ENCODE measurements at places on chromosomes 7 and 10.

GRCh38 chr10:67088036-67088435 is 162.2 kb downstream of the LRRTM3 start:
- DNase-seq: no peak

DNA sequence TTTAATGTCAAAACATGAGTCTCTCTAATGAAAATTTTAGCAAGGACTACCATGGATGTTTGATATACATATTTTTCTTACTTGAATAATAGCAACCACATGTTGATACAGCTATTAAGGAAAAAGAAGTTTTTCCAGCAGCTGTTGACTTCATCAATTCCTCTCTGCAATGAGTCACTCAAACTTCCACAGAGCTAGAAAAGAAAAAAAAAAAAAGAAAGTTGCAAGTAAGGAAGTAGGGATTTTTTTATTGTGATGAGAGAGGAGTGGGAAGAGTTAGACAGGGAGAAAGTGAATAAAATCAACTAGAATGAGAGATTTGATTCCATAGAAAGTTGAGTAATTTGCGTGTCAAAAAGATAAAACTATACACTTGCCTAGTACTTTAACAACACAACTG is 46.2 kb downstream of the CAV1 start:
- no peak for DNase-seq

- no peak for DNase-seq
Observed at GRCh38 chr10:89258881-89259280, 7.3 kb upstream of the LIPA start.

GRCh38 chr10:5666841-5667630 is 641 bp upstream of the ASB13 start:
- DNase-seq: no peak

- no peak for DNase-seq
Observed at GRCh38 chr10:127133672-127134500, 62.5 kb downstream of the INSYN2A start.

- DNase-seq: no peak
Observed at GRCh38 chr7:12834782-12835181, 147.3 kb downstream of the ARL4A start.

DNA sequence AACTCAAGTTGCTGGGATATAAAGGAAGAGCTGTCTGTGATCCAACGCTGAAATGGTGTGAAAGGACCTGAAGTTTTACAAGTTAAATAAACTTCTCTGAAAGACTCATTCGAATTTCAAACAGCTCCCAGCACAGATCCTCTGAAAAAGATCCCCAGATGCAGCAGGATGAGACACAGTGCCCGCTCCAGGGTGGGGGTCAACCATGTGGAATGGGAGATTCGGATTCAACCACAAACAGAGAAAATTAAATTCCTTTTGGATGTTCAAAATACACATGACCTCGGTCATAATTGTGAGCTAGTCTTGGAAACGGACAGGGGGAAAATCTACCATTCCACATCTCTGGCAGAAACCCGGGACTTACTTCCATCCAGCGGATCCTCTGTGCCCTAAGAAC is 119.6 kb downstream of the PRKAG2 start:
- no peak for DNase-seq

DNA sequence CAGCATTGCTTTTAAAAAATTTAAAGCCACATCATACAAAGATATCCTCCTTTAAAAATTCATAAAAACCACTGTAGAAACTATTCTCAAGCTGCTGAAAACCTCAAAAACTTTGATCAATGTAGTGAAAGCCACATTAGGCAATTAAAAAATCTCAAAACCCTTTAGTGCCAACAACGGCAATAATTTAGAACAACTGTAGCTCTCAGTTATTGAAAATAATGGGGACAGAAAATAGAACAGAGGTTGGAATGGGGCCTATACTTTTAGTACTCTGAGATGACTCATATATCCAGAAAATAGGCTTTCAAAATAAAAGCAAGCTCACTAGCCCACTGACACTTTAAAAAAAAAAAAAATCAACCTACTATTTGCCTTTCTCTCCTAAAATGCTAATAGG is 87.5 kb downstream of the GSAP start:
- no peak for DNase-seq

GRCh38 chr10:124152139-124153022 is 59.0 kb upstream of the CHST15 start:
- DNase-seq: no peak

DNA sequence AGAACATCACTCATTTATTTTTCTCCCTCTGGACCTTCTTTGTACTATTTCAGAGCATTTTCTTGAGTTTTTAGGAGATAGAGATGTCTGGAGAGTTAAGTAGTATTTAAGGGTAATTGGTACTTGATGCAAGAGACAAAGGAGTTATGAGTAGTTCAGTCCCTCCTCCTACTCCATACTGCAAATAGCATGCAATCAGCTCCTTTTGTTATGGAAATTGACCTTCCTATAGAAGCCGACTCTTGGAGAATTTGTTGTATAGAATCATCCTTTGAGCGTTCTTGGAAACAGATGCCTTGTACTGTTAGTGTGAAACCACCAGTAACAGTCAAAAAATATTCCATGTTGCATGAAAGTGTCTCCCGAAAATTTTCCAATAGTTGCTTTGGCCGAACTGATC is 428.2 kb upstream of the GALNT17 start:
- DNase-seq: no peak

GRCh38 chr10:59033622-59034021 is 142.8 kb upstream of the PHYHIPL start:
- DNase-seq: no peak

DNA sequence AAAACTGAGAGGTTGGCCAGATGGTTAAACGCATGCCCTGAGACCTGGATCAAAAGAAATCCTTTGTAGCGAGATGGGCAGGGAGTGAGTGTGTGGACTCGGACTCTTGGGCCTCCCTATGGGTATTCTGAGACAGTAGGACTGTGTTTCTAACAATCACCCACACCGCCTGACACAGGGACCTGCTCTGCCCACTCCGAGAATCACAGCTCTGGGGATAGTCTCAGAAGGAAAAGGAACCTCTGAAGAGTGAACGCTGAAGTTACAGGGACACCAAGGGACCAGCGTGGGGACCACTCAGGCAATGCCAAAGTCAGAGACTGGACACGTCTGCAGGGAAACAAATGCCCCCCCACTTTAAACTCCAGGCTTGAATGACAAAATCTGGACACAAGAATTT is 242.1 kb upstream of the TCERG1L start:
- no peak for DNase-seq

DNA sequence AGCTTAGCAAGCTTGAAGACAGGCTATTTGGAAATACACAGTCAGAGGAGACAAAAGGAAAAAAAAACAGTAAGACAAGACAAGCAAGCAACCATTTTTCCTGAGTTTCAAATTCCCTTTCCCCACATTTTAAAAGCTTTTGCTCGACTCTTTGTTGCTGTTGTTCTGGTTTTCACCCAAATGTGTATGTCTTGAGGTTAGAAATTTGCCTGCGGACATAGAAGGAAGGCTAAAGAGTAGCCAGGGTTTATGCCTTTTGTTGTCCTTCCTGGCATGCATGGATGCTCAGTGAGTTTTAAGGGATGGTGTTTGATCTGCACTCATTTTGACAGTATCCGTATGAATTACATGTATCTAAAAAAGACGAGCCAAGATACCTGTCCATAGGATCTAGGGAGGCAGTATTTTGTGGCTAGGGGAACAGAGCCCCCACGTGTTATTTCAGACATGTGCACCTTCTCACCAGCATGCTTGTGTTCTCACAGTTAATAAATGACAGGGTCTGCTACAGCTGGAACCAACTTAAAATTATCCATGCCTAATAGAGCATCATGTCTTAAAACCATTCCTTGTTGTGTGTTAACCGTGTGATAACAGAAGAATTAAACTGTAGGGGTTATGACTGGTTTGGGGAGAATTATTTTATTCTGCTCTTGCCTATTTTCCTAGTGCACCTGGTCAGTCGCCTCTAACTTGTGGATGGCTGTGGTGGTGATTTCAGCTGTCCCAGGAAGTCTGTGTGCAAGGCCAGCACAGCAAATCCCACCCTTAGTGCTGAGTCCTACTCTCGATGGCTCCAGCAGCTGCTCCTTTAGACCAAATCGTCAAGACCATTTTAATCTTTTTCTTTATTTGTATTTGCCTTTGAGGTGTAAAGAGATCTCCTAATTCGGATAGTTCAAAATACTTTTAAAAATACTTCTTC is 9.1 kb downstream of the WIPF3 start:
- DNase-seq: no peak

- no peak for DNase-seq
Observed at GRCh38 chr7:101998906-101999240, 181.4 kb downstream of the CUX1 start.

- no peak for DNase-seq
Observed at GRCh38 chr7:85185424-85186082, 1.3 kb downstream of the SEMA3D start.

DNA sequence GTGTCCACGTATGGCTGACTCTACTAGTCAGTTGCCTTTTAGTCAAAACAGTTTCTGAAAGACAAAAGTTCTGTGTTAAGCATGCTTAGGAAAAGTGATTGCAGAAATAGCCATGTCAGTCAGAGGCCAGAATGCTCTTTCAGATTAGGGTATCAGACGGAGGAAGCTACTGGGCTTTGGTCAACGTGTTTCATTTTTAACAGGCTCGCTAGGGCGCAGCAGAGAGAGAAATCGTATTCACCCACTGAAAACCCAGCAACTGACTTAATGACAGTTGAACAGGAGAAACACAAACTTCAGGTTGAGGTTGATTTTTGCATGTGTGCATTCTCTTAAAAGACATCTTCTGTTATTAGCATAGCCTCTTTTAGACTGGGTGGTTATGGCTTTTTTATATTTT is 322.6 kb upstream of the KIAA1217 start:
- no peak for DNase-seq

DNA sequence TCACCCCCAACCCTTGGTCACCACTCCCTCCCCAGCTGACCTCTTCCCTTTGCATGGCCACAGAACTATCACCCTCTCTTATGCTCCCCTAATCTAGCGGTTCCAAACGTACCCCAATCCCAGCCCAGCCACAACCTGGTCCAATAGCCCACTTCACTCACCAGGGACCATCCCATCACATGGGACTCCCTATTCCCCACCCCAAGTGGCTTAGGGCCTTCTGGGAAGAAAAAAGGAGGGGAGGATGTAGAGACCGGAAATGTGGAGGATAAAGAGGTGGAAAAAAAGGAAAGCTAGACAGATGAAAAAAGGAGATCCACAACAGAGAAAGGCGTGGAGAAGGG is 30.3 kb upstream of the PAX2 start:
- no peak for DNase-seq

GRCh38 chr7:74061840-74062539 is 21.6 kb upstream of the LIMK1 start:
- peak; percentile 33 for DNase-seq

DNA sequence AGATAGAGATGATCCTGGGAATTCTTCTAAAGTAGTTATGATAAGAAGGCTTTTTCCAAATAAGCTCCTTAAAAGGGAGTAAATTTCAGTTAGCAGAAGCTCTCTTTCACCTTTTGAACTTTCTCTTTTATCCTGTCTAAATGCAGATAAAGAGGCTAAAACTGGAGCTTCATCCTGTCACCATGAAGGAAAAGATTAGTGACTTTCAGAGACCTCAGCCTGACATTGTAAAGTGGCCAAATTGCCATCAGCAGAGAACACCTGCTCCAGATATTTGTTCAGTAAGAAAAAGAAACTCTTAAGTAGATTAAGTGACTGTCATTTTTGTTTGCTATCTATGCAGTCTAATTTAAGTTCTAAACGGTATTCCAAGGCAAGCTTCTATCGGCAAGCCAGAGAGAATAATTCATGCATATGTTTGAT is 18.3 kb downstream of the VWDE start:
- DNase-seq: no peak

DNA sequence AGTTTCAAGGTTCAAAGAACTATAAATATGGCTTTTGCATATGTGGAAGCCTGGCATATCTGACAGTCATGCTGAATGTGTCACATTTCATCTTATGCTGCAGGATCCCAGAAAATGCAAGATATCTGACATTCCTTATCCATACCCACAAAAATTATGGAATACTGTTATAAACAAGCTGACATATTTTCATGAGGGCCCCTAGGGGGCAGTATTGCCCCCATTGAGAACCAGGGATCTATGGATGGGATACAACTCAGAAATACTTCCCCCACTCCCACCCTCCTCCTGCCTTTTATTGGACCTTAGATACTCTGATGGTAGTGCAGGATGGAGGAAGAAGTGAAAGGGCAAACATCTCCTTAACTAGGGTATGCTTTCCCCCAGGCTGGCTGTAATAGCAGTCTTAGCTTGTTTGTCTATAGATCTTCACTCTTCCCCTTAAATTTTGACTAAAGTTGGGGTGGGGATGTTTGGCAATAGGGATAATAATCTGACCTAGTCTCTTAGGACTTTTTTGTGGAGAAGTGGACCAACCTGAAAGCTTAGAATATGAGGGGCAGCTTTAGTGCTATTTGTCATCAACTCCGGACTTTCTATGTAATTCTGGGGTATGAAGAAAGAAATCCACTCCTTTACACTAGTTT is 3.5 kb upstream of the GNGT1 start:
- DNase-seq: no peak

GRCh38 chr10:94138391-94138790 is 144.7 kb downstream of the PLCE1 start:
- no peak for DNase-seq

- DNase-seq: no peak
Observed at GRCh38 chr7:5711409-5711808, 70.1 kb downstream of the RNF216 start.

DNA sequence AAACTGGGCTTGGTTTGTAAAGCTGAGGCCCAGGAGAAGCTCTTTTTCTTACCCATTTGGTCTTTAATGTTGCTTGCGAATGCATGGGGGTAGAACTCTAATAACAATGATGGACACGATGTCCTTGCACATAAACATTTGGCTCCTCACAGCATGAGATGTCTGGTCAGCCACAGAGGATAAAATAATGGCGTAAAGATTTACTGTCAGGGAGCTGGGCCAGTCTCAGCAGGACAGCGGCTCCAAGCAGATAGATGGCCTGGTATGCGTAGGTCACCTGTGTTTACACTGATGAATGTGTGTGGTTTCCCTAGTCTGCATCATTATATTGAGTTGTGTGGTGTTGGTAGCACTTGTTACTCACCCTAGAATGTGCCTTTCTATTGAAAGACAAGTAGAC is 537.4 kb downstream of the CNTNAP2 start:
- DNase-seq: no peak

DNA sequence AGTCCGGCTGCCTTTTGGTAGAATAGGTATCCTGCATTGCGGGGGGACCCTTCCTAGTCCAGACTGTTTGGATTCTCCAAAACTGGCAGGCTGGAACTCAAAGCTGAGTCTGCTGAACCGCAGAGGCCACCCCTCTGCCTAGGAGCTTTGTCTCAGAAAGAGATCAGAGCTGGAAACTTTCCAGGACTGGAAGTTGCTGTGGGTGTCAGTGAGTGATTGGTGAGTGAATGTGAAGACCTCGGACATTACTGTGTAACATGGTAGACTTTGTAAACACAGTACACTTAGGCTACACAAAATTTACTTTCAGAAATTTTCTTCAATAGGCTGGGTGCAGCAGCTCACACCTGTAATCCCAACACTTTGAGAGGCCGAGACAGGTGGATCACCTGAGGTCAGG is 103.8 kb downstream of the DNAJC1 start:
- no peak for DNase-seq

DNA sequence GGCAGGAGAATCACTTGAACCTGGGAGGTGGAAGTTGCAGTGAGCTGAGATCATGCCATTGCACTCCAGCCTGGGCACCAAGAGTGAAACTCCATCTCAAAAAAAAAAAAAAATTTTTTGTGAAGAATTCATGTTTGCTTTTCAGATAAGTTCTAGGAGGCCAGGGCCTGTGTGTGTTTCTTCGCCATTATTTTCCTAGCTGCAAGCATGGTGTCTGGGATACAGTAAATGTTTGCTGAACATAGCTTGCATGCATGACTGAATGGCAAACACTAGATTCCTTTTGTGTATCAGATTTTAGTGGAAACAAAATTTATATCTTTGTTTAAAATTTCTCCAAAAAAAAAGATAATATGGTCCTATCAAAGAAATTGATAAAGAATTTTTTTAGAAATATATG is 9.7 kb upstream of the MACC1 start:
- no peak for DNase-seq

Measured in T-helper 1 cell (primary cell).